K562 (cell line): ENCODE measurements at places on chromosomes 3 and 15.

GRCh38 chr15:85419161-85419560 lies 38.8 kb downstream of the AKAP13 start:
- DNase-seq = no peak

- DNase-seq = no peak
Observed at GRCh38 chr3:15315003-15315402, 17.4 kb downstream of the SH3BP5 start.

GRCh38 chr3:4045756-4046155 lies 246.5 kb downstream of the LRRN1 start:
- no peak for DNase-seq

DNA sequence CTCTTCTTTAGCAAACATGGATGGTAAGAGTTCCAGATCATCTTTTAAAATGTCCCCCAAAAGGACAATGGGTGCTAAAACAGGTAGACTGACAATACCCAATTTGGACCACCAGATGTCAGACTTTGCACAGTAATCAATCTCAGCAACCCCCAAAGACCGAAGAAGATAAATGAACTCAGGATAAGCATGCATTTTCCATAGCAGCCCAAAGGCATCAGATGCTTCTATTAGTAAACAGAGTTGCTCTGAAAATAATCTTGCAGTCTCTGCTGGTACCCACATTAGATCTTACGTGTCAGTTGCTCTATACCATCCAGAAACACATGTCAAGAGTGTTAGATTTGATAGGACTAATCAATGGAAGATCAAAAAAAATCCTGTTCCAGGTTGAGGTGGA lies 20.6 kb downstream of the MYH15 start:
- peak; percentile 43 for DNase-seq

GRCh38 chr3:153595186-153595815 lies 433.3 kb downstream of the RAP2B start:
- DNase-seq = no peak

DNA sequence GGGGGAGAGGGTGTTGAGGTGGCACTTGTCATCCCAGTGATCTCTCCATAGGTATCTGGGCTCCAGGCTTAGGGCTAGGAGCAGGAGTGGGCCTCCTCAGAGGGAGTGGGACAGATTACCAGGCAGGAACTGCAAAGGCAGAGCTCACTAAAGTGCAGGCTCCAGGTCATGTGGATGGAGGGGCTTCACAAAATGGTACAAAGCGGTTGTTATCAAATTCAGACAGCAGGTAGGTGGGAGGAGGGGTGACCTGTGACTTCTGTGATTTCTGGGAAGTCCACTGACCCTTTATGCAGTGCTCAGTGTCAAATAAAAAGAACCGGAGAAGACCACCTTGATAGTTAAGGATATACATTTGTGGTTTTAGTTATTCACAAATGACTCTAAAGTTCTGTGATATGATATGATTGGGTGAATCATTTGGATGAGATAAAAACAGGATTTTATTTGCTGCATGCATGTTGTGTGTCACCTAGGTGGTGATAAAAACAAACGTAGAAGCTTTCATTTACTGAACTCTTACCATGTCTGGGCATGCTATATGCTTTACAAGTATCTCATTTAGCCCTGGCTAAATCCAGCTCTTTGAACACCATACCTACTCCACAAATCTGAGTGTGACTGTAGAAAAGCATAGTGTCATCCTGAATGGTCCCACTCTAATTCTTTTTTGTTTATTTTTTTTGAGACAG lies 20.2 kb downstream of the ST6GAL1 start:
- DNase-seq = no peak

DNA sequence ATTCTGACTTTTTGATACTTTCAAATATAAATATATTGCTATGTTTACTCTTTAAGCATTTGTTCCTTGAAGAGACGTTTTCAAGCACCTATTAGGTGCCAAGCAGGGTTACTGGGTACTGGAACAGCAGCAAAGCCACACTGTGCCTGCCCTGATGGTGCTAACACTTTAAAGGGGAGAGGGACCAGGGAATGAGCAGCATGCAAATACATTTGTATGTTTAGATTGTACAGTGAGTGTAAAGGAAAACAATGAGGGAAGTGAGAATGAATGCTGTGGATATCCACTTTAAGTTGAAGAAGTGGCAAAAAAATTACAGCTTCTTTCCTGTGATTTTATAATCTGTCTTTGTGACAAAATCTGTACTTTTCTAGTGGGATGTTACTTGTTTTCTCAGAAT lies 400.2 kb upstream of the ATP11B start:
- DNase-seq = no peak

GRCh38 chr3:150101016-150101415 lies 130.3 kb upstream of the PFN2 start:
- DNase-seq = no peak

DNA sequence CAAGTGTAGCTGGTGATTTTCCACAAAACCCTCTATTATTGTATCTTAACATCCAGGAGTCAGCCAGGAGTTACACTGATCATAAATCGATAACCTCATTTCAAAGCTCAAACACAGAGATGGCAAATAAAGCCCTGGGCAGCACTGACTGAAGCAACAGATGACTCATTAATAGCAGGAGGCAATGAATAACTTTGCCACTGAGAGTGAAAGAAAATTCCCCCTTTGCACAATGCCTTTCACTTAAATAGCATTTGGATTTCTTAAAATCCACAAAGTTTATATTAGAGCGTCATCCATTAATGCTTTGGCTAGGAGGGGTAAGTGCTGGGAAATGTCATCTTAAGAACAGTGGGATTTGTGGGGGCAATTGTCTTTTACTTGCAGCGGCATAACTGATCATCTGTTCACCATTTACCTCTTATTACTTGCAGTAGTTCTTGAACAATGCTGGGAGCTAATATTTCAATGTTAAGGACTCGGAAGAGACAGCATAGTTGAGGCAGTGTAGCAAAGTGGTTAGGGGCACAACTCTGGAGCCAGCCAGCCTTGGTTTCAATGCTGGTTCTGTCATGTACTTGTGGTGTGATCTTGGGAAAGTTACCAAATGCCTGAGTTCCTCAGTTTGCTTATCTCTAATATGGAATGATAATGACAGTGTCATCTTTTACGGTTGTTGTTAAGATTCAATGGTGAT lies 630.4 kb upstream of the TBL1XR1 start:
- no peak for DNase-seq

- no peak for DNase-seq
Observed at GRCh38 chr3:182862159-182862860, 69.0 kb downstream of the ATP11B start.

- DNase-seq = no peak
Observed at GRCh38 chr3:115165701-115166100, 18.6 kb upstream of the ZBTB20 start.

DNA sequence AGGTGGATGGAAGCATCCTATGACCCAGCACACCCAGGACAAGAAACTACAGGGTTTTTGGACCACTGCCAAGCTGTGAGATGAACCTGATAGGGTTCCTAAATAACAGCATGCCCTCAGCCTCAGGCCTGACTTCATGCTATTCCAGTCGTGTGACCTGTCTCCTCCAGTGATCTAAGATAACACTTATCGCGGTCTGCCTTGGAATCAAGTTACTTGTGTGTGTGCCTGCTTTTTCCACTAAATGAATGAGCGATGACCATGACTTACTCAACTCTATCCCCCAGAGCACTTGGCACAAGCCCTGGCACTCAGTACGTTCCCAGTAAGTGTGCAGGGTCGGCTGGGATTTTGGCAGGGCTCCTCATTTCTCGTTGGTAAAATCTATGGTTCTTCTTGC lies 172.7 kb upstream of the TP63 start:
- no peak for DNase-seq

- DNase-seq = no peak
Observed at GRCh38 chr3:154657218-154657617, 227.2 kb upstream of the GPR149 start.
